ENCODE measurements at places on chromosomes 4 and X.
A peak's percentile ranks its signal among the peaks of the same experiment; 100 is the strongest.

DNA sequence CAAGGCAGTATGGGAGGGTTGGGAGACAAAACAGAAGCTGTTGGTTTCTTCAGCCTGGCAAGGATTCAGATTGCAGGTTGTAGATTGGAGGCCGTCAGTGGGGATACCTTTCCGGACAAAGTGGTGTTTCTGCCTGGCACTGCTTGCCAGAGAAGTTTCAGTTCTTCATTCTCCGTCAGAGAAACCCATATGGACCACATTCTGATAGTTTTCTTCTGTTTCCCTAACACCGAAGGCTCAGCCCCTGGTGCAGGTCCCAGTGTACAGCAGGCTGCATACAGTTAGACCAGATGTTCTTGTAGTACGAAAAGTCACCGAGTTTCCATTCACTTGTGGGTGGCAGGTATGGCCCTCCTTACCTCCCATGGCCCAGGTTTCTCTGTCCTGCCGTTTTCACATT lies 107.3 kb downstream of the PTTG2 start:
- no peak for DNase-seq

DNA sequence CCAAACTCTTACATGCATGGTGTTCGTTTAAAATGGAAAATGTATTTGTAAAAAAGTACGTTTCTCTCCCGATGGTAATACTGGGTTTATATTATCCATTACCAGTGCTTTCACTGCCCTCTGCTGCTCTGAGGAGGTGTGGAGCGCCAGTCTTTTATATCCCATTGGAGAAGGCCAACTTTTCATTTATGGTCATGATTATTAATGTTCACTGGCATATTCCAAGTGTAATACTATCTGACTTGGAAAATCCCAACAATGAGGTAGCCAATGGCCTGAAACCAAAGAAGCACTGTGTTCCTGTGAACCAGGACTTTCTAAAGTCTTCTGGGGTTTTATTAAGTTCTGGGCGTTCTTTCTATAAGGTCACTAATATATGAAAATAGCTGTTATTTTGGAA lies 80.7 kb downstream of the SYNPO2 start:
- peak; percentile 74 for DNase-seq

DNA sequence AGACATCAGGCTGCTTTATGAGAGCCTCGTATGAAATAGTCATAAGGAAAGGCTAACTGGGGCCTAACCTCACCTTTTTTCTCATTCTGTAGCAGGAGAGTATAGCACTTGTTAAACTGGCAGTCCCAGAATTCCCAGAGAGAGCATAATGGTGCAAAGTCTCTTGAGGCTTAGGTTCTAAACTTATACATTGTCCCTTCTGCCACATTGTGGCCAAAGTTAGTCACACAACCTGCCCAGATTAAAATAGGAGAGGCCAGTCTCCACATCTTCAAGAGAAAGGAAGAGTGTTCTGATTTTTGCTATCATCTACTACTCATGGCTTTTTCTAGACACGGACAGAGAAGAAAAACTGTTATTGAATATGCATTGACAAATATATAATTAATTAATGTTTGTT lies 1588.9 kb upstream of the PCDH7 start:
- no peak for DNase-seq

DNA sequence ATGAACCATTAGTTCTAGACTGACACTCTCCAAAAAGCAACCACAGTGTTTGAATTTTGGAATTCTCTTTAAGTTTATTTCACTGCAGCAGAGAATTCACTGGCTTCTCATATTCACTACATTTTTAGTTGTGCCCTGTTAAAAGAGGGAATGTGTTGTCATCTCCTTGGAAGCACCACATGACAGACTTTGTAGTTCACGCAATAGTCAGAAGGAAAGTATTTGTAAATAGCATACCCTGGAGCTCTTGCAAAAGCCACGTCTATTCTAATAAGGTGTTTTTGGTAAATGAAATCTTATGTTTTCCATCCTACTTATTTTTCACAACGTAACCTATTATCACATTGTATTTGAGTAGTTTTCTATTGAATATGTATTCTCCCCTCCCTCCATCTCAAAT lies 25.8 kb downstream of the DOCK11 start:
- DNase-seq, result no peak

GRCh38 chr4:128403586-128403985 lies 116.0 kb upstream of the PGRMC2 start:
- DNase-seq, result no peak

- DNase-seq, result peak; percentile 82
These were observed 550 bp downstream of the ADGRA3 start for GRCh38 chr4:22515145-22515887.

DNA sequence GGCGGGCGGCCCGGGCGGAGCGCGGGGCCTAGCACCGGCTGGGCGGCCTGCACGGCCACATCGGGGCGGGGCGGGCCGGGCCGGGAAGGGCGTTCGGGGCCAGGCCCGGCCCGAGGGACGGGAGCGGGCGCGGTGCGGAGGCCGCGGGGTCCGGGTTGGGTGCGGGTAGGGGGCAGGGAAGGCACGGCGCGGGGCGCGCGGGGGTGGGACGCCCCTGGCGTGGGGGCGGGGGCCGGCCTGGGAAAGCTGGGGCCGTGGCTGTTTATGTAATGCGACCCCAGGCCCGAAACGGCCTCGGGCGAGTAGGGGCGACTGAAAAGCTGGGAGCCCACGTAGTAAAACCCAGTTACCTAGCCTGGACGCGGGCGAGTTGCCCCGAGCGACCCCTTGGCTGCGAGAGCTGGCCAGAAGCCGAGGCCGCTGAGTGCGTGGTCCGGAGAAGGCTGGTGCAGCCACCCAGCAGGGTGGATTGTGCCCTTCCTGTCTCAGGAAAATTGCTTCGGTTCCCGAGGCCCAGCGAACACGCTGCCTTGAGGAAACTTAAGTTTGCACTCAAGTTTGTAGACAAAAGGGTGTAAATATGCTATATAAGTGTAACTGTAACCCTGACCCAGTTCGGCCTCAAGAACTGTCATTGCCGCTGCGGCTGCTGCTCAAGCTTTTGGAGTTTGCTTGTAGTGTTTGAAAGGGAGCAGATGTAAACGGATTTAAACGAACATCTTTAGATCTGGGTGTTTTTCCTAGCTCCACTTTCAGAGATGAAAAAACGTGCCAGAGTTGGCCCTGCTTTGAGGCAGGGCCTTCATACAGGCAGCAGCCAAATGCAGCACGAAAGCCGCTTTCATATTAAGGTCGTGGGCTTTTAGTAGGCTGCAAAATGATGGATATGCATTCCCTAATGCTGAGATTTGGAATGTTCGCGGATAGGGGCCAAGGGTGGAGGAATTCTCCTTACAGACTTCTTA lies 674 bp downstream of the SEC24B start:
- peak; percentile 14 for DNase-seq

DNA sequence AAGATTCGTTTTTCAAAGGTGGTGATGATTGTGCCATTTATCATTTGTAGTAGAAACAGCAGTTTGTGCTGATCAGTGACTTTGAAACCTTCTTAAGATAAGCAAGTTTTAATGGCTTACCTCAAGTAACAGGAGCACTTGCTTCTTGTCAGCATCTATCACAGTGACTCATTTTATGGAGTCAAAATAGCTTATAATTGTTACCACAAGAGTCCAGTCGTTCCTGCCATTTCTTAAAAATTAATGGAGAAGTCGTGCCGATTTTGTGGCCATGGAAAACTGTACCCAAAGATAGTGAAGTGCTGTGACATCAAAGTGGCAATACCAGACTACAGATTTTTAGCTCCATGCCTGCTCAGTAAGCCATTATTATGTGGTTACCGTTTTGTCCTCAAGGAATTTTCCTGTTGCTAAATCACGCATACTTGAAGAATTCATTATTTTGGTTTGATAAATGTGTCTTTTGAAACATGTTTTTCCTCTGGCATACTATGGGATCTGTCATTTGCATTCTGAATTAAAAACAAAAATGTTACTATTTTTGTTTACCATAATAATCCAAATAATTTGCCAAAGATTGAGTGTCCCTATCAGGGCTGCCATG lies 129.9 kb downstream of the CBR4 start:
- no peak for DNase-seq

All from SK-MEL-5 (cell line).